Lung (tissue), 17 donors: ENCODE measurements at places on chromosomes 2 and 18.

DNA sequence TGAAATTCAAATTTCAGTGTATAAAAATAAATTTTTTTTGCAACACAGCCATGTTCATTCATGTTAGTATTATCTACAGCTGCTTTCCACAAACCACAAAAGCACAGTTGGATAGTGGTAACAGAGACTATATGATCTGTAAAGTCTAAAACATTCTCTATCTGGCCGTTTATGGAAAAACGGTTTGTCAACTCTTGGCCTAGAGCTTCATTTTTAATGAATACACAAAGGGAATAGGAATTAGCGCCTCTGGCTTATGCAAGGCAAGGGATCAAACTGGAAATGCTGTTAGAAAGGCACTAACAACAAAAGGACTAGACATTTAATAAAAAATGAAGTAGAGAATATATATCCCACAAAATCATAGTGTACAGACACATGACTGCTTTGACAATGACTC, 211.9 kb downstream of the EXOC6B start:
- DNase-seq: no peak

GRCh38 chr2:197259470-197259999, 51.0 kb downstream of the ANKRD44 start:
- no peak for DNase-seq

DNA sequence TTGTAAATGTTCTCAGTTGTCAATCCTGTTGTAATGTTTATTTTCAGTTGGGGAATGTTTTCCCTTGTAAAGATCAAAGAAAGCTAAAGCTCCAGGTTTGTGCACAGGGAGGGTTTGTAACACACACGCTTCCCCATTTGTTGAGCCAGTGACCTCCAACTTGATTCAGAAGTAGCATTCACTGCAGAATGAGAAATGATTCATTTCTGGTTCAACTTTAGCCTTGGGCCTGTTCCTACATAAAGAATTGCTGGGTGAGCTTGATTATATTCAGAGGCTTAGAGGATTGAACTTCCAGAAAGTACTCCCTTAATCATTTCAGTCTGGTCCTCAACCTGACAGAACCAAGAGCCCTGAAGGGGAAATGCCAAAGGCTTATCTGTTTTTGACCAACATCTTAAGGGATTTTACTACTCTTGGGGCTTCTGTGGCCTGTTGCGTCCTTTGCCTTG, 70.6 kb upstream of the CAVIN2 start:
- DNase-seq: no peak

- DNase-seq: no peak
Measured at GRCh38 chr2:28636491-28636890, 115.1 kb upstream of the PPP1CB start.

DNA sequence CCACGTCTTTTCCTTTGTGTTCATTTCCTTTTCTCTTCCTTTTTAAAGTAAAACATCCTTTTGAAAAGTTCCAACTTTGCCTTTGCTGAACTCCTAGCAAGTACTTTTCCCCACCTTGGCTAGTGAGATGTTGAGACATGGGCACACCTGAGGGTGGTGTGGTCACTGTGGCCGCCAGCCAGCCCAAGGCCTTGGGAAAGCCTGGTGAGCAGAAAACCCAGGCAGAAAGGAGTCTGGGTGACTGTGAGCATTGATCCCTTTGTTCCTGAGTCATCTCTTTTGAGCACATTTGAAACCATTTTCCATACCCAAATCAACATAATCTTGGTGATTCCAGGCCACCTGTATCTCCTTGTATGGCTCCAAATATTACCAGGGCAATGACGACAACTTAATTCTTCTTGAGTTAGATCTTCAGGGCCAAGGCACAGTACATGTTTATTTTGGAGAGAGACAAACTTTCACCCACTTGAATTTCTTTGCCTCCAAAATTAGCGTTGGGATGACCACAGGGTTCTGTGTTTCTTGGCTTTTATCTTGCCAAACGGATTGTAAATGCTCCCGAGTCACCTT, 14.5 kb downstream of the EPAS1 start:
- DNase-seq: no peak

DNA sequence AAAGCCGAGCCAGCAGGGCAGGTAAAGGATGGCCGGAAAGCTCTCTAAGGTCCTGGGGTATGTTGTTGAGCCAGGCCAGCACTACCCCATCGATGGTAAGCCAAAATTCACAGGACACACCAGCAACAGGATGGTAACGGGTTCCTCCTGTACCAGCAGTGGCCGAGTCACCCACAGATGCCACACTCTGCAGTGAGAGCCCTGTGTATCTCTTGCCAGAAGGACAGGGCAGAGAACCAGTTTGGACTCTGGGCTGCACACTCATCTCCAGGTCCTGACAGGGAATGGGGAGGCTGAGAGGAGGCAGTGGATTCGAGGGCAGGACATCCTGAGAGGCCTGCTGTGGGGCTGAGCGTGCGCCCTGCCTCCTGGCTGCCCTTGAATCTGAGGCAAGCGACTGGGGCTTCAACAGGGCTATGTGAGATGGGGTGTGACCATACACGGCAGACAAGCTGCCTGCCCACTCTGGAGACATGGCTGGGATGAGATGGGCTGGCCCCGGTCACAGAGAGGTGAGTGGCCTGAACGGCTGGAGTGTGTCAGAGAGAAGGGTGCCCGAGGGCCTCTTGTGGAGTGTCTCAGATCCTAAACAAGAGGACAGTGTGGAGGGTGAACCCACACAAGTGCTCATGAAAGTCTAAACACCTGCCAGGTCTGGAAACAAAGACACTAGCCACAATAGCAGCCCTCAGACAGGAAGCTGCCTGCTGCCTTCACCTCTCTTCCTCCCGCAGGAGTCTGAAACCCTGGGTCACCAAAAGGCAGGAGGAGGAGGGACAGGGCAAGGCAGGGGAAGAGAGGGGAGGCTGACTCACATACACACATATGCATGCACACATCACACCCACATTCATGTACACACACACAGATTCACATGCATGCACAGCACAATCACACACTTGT, 182.3 kb downstream of the LOXHD1 start:
- DNase-seq: no peak

- no peak for DNase-seq
Measured at GRCh38 chr18:2920027-2920426, 73.2 kb downstream of the EMILIN2 start.

- no peak for DNase-seq
Measured at GRCh38 chr2:30781961-30782533, 25.2 kb downstream of the CAPN13 start.

DNA sequence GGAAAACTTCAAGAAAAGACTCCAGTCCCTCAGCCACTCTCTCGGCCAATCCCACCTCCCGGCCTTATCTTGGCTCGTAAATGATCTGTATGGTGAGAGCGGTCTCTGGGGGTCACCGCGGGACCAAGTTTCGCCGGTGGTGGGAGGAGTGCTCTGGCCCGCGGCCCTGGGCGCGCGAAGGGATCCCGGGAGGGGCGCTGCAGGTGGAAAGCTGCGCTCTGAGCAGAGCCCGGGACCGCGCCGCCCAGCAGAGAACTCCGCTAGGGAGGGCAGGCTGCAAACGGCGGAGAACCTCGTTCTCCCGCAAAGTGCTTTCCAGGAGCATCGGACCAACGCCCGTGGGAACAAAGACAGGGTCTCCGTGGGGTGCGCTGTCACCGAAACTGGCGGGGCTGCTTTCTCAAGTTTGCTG, 622 bp downstream of the LRP2 start:
- peak; percentile 58 for DNase-seq

- DNase-seq: no peak
Measured at GRCh38 chr2:239349453-239350135, 51.2 kb downstream of the HDAC4 start.

DNA sequence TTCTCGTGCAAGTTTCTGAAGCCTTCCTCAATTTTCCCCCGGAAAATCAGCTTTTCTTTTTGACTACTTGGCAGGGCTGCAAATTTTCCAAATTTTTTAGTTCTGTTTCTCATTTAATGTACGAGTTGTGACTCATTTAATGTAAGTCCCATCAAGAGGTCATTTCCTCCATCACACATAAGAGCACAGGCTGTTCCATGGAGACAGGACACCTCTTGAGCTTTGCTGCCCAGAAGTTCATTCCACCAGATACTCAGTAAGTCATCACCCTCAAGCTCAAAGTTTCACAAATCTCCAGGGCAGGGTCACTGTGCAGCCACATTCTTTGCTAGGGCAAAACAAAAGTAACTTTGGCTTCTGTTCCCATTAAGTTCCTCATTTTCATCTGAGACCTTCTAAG, 101.5 kb upstream of the TEKT4 start:
- no peak for DNase-seq

DNA sequence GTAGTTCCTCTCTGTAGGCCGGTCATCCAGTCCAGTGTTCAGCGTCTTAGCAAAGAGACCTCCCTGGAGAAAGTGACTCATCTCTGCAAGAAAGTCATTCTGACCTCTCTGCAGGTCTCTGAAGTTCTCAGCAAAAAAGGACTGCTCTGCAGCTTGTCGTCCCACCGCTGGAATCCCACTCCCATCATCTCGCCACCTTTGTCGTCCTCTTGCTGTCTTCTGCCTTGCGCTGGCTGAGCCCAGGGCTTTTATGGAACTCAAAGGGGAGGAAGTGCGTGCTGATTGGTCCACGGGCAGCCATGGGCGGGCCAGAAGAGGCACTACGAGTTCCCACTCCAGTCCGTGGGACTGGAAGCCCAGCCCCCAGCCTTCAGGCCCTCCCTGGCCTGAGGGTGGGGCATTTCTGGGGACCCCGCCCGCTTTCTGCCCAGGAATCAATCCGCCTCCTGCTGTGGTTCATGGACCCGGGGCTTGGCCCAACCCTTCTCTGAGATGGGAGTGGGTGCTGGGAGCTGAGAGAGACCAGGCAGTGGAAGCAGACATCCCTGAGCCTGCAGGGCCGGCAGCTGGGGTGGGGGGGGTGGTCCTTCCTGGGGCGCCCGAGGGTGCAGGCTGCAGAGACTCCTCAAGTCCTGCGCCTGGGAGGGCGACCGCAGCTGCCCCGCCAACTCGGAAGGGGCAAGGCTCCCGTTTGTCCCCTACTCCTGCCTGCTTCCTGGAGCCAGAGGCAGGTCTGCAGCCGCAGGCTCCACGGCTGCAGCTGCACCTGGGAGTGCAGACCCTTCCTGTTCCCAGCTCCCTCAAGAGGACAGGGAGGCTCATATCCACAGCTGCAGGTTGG, 660.7 kb upstream of the RAB6C start:
- DNase-seq: no peak

DNA sequence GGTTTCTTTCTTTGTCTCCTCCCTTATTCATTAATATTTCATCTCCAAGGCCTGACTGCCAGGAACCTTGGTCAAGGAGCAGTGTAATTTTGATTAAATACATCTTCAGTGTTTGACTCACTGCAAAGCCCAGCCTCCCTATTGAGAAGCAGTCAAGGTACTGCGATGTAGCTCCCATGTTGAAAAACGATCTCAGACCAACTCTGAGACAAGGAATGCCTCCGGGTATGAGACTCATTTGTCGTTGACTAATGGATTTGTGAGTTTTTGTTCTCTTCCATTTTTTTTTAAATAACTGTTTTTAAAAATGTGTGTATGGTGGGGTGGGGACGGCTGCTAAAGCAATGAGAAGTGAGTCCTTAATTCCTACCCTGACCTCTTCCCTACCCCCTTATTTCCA, 361.6 kb downstream of the SOX11 start:
- DNase-seq: no peak

GRCh38 chr18:13449651-13450050, 231.1 kb downstream of the LDLRAD4 start:
- DNase-seq: no peak

DNA sequence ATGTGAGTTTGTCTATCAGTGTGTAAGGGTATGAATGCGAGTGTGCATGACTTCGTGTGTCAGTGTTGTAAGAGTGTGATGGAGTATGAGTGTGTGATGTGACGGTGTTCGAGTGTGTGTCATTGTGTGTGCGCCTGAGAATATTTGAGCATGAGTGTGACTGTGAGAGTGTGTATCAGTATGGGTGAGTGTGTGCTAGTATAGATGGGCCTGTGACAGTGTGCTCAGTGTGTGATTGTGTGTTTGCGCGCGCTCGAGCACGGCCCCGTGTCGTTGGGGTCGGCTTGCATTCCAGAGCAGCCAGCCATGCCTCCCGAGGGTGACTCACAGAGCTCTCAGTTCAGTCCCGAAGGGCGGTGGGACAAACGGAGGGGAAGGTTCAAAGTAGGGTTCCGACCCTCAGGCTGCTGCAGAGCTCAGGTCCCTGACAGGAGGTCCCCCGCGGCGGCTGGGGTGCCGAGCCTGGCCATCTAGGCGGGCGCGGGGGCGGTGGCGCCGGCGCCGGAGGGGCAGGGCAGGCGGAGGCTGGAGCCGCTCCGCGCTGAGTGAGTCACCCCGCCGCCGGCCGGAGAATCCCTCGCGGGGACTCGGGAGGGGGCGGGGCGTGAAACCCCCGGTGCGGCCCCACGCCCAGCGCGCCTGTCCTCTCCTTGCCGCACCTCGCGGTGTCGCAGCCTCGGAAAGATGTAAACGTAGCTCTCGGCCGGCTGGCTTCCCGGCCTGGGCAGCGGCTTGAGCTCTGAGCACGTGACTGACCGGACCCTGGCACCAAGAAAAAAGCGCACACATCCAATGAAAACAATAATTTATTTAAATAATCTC, 3.8 kb downstream of the DLX2 start:
- DNase-seq: no peak

DNA sequence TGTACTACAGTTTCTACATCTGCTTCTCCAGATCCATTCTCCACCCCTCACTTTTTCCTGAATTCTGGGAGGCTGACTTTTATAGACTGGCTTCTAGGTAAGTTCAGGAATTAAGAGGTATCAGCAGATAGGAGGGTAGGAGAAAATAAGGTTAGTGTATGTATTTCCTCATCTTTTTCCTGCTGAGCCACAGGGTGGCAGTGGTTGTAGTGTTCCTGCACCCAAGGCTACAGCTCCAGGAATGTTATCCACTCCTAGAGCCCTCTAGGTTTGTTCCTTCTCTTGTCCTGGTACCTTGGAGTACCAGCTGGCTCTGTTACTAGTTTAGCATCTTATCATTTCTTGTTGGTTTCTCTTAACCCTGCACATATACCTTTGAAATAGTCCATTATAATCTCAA, 40.7 kb upstream of the C2orf66 start:
- no peak for DNase-seq

- no peak for DNase-seq
Measured at GRCh38 chr2:235398321-235398720, 95.5 kb upstream of the AGAP1 start.

DNA sequence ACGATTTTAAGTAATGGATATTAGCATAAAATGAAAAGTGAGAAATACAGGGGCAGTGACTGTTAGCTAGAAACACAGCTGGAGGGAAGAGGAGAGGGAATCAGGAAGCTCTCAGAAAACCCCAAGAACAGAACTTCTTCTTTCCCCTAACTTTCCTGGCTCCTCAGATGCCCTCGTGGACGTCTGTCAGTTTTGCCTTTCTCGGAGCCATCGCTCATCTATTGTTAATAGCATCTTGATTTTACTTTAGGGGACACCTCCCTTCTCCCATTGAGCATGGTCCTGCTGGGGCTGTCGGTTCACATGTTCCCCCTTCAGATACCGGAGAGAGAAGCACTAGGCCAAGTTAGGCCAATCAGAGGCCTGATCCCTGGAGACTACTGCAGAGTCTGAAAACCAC, 2.3 kb upstream of the PLEK start:
- DNase-seq: no peak

DNA sequence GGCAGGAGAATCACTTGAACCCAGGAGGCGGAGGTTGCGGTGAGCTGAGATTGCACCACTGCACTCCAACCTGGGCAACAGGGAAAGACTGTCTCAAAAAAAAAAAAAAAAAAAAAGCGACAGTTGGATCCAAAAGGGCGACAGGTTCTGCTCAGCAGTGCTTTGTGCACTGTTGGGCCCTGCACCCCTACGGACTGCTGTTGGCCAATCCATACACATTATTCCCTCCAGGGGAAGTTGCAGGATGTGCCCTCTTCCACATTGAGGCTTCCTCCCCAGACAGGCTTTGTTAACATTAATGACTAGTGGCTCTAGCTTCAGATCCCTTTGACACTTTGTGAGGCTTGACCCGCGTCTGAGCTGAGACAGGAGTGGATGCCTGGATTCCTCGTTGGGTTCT, 9.4 kb downstream of the NT5DC4 start:
- no peak for DNase-seq
